Cardiac fibroblast (primary cell): ENCODE measurements at places on chromosomes 7 and 10.

- peak; percentile 60 for DNase-seq
Observed at GRCh38 chr7:44177570-44178131, 11.6 kb downstream of the GCK start.

- DNase-seq: peak; percentile 32
Observed at GRCh38 chr7:139118234-139118804, 8.8 kb upstream of the ZC3HAV1 start.

DNA sequence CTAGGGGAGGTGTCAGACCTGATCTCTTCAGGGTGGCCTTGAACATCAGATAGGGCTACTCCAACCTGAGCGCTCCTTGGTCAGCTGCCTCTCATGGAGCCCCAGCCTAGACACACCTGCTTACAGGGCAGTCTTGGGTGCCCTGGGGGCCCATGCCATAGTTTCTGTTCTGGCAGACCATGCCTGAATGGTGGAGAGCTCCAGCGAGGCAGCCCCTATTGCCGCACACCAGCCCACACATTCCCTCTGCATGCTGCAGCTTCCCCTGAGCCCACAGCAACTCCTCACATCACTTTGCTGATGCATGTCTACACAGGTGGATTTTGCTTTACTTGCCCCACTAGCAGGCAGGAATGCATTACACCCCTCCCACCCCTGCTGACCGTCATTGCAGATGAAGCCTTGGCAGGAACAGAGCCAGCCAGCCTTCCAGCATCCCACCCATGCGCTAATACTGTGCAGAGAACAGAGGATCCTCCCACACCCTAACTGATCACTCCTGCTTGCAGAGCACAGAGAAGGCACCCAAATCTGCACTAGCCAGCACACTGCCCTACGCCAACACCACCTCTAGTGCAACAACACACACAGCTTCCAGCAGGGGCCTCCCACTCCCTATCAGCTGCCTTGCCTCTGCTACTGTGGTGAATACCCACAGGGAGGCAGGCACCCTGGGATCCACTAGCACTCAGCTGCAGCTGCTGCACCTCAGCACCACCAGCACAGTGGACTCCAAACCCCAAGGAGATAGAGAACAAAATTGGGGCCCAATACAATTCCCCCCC is 43.0 kb upstream of the GRM3 start:
- no peak for DNase-seq

GRCh38 chr10:35426657-35427056 is 90.3 kb downstream of the CCNY start:
- no peak for DNase-seq

DNA sequence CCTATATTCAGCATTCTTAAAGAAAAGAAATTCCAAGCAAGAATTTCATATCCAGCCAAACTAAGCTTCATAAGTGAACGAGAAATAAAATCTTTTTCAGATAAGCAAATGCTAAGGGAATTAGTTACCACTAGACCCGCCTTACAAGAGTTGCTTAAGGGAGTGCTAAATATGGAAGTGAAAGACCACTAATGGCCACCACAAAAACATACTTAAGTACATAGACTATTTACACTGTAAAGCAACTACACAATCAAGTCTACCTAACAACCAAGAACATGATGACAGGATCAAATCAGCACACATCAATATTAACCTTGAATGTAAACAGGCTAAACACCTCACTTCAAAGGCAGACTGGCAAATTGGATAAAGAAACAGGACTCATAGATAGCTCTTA is 42.2 kb upstream of the NME8 start:
- no peak for DNase-seq

DNA sequence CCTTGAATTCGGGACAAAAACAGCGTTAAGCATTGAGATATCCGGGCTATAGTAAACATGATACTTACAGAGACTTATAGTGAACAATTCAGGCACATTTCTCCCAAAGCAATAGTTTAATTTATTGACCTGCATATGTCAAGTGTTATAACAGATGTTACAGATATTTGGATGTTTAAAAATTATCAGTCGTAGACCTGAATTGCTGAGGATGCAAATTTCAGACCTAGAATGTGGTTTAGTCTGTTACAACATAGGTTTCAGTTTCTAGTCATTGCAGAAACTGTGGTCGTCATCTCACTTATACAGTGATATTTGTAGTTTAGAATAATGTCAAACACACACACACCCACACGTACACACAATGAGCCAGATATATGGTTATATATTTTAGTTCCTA is 85.2 kb downstream of the VTI1A start:
- no peak for DNase-seq

GRCh38 chr7:50664937-50665336 is 99.7 kb upstream of the DDC start:
- DNase-seq: no peak

- DNase-seq: no peak
Observed at GRCh38 chr7:29372351-29373090, 177.9 kb downstream of the CHN2 start.

- no peak for DNase-seq
Observed at GRCh38 chr10:73414230-73414945, 530 bp upstream of the ANXA7 start.

DNA sequence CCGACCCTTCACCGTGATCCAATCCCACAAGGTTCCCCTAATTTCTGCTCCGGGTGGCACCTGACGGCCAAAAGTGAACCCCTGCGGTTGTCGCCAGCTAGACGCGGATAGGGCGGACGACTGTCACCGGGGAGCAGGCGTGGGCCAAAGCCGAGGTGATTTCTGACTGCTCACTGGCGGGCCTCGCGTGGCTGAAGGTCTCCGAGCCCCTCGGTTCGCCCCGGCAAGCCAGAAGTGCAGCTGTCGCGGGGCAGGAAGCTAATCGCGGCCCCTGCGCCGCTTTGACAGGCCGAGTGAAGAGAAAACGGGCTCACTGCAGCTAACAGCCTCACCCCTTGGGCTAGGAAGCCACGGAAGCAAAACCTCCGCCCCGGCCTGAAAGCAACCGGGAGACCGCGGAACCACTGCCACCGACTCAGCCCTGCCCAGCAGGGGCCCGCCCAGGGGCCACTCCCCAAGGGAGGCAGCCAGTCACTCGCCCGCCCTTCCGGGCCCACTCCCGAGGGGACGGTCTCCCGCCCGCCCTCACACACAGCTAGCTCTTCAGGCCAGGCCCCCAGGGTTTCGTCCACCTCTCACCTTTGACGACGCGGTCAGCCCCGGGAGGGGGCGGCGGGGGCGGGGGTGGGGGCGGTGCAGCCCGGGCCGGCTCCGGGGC is 469 bp downstream of the PPP3CB start:
- DNase-seq: peak; percentile 88

GRCh38 chr10:124546957-124547646 is 85.5 kb downstream of the LHPP start:
- DNase-seq: no peak

- no peak for DNase-seq
Observed at GRCh38 chr7:25379351-25380300, 151.3 kb upstream of the NPVF start.

DNA sequence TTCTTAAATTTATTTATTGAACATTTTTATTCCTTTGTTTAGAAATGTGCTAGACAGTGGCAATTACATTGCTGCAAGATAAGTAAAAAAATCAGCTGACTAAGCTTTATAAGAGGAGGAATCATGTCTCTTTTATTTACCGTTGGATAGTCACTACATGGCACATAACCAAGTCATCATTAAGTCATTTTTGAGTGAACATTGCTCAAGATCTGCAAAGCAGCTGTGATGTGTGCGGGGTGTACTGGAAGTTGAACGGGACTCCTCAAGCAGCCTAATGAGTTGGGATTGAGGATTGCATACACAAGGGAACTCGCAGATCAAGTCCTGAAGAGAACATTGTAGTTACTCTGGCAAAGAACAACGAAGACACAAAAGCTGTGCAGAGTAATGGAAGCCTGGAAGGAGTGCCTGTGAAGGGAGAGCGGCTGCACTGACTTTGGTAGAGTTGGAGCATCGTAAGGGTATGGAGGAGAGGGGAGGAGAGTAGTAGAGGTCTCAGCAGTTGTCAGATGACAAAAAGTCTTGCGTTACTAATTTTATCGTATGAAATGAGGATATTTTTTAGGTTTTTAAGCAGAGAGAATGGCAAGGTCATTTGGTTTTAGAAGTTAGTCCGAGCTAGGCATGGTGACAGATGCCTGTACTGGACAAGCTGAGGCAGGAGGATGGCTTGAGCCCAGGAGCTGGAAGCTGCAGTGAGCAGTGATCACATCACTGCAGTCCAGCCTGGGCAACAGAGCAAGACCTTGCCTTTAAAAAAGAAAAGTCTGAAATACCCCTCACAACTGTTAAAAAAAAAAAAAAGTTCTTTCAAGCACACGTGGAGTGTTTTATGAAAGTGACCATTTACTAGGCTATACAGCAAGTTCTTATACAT is 95.1 kb downstream of the BMPR1A start:
- peak; percentile 88 for DNase-seq

DNA sequence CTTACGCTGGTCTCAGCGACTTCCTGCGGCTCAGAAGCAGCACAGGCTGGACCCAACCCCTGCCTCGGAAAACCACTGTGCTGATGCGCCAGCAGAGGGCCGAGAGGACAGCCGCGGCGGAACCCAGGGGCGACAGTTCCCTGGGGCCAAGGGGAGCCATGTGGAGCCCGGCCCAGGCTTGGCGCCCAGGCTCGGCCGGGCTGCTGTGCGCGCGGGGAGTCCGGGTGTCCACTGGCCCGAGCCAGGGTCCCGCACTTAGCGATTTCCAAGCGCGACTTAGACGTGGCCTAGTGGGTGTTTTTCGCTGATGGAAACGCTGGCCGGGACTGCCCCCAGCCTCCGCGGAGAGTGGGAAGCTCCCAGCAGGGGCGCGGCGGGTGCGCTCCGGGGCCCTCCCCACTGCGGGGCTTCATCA is 18.6 kb upstream of the ZNF32 start:
- peak; percentile 33 for DNase-seq

- DNase-seq: no peak
Observed at GRCh38 chr10:96896884-96897589, 64.9 kb downstream of the LCOR start.

DNA sequence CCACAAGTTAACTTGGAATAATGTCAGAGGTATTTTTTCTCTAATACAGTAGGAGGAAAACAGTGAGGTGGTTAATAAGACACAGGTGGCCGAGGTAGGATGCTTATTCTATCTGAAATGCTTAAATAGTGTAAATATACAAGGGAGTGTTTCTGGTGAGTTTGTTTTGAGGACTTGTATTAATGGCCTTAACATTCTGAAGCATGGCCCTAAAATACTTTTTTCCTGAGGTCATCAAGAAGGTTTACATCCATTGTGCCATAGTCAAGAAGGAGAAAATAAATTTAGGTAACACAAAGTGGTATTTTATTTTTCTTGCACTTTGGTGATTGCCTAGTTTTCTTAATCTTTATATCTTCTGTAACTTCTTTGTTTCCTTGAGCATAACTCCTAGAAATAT is 18.8 kb downstream of the GNAI1 start:
- peak; percentile 48 for DNase-seq

DNA sequence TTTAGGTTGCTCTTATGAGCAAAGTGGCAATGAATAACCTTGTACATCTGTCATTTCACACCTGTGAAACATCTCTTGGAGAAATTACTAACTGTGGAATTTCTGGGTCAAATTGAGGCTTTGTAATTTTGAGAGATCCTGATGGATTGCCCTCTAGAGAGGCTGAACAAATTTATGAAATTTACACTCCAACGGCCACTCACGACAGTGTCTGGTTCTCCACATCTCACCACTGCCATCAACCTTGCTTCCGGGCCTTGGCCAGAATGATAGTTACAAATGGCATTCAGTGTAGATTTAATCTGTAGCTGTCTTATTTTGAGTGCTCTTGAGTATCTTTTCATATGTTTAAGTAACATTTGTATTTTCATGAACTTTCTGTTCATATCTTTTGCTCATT is 117.4 kb downstream of the TMEM178B start:
- DNase-seq: no peak

GRCh38 chr7:73973091-73973490 is 54.9 kb upstream of the ELN start:
- DNase-seq: no peak

- DNase-seq: peak; percentile 72
Observed at GRCh38 chr10:118698421-118698820, 56.3 kb downstream of the CACUL1 start.

- peak; percentile 90 for DNase-seq
Observed at GRCh38 chr10:125084191-125084613, 76.2 kb downstream of the CTBP2 start.

DNA sequence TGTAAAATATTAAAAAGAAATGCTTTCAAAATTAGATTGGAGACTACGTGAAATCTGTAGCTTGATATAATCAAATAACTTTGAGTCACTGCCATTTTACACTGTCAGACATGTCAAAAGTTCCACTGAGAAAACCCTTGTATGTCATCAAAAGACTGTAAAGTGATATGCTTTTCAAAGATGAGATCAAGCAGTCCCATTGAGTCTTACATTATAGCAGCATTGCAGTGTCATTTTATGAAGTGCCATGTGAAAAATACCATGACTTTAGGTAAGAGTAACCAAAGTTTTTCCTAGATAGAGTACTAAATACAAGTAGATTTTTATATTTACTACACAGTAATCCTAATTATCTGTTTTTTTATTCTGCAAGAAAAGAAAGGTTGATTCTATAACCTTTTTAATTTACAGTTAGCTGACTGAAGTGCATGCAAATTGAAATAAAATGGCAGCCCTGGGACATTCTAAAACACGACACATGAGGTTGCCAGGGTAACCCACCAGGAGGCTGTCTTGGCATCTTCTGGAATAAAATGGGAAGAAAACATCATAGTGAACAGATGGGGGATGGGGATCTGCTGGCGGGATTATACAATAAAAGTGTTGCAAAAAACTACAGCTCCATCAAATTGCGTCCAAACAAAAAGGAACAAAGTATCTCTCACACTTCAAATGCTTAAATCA is 91.3 kb upstream of the TMEM106B start:
- DNase-seq: no peak

DNA sequence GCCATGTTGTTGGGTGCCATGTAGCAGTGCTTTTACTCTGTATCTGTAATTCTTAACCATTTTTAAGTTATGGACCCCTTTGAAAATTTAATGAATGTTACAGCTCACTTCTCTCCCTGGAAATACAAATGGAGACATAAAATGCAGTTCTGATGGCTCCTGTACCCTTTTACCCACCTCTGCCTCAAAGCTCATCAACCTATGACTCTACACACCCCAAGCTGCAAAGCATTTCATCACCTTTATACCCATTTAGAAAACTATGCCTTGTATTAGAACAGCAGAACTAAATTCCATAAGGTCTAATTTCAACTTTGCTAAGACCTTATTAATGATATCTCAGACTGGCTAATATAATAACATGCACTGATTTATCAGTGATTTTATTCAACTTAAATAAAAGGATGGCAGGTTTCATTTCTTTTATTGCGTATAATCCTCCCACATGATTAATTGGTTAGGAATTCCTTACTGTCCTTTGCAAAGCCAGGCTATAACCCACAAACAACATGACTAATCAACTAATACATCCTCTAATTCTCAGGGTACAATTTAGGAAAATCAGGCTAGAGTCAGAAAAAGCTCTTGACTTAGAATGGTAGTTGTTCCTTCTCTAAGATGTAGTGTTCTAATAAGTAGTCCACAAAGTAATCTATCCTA is 68.1 kb downstream of the CPEB3 start:
- DNase-seq: peak; percentile 84

- peak; percentile 59 for DNase-seq
Observed at GRCh38 chr7:44309271-44310091, 15.9 kb downstream of the CAMK2B start.
